ENCODE measurements at places on chromosomes 12 and 14.

DNA sequence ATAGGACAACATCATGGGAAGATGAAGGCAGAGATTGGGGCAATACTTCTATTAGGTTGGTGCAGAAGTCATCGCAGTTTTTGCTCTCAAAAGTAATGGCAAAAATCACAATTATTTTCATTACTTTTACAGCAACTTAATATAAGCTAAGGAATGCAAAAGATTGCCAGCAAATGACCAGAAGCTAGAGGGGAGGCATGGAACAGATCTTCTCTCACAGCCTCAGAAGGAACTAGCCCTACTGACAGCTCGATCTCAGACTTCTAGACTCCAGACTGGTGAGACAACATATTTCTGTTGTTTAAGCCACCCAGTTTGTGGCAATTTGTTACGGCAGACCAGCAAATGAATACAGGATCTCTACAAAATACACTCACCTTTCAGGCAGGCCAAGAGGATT is 348.5 kb upstream of the TBX3 start:
- peak overlapping the region; percentile 86 for H3K27ac ChIP-seq
- peaks cover 16% of the 10 kb centered on the region for H3K4me1 ChIP-seq
- no peaks in the 10 kb centered on the region for H3K27me3 ChIP-seq

DNA sequence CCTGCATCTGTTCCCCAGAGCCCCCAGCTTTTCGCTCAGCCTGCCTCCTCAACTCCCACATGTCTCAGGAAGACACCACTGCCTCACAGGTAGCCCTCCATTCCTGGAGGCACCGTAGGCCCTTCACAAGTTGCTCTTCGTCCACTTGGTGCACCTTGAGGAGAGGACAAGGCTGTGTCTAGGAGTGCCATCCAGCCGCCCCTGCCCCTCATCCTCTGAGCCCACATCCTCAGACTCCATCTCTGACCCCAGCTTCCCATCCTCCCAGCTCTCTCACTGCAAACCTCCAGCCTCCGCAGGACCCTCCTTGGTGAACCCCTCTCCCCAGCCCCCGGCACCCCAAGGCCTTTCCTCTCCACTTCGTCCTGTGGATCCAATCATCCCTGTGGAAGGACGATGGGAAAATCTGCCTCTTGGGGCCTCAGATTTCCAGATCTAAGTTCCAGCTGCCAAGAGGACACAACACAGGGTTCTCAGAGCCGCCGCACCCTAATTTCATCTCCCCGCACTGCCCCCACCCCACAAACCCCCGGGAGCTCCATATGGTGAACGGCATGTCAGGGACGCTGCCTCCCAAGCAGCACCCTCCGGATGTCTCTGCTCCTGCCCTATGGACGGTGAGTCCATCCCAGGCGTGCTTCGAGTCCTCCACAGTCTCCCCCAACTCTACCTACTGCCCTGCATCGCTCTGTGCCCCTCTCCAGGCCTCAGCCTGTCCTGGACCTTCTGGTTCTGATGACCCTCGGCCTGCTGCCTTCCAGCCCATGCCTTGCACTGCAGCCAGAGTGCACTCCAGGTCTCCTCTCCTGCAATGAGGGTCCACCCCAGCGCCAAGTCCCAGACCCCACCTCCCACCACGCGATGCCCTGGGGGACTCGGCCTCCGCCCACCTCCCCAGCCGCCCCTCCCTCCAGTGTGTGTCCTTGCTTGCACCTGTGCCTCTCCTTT is 314.1 kb upstream of the DIO3 start:
- no peaks in the 10 kb centered on the region for H3K36me3 ChIP-seq
- H3K4me3 ChIP-seq, result no peak overlapping the region
- no peaks in the 10 kb centered on the region for H3K27me3 ChIP-seq
- H3K4me1 ChIP-seq, result no peaks in the 10 kb centered on the region
- DNase-seq, result no peak

DNA sequence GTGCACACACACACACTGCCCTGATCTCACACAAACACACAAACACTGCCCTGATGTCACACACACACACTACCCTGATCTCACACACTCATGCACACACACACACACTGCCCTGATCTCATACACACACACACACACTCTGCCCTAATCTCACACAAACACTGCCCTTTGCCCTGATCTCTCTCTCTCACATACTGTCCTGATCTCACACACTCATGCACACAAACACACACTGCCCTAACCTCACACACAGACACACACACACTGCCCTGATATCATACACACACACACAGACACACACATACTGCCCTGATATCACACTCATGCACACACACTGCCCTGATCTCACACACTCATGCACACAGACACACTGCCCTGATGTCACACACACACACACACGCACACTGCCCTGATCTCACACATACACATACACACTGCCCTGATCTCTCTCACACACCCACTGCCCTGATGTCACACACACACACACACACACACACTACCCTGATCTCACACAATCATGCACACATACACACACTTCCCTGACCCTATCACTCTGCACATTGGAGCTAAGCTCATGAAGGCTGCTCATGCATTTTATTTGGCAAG is 97.6 kb upstream of the DIO3 start:
- no peaks in the 10 kb centered on the region for H3K36me3 ChIP-seq
- peaks cover 22% of the 10 kb centered on the region for H3K27me3 ChIP-seq
- H3K27ac ChIP-seq, result no peak overlapping the region
- no peak overlapping the region for H3K4me3 ChIP-seq
- peak; percentile 1 for DNase-seq

- peaks cover 48% of the 10 kb centered on the region for H3K4me1 ChIP-seq
- no peaks in the 10 kb centered on the region for H3K27me3 ChIP-seq
- DNase-seq, result no peak
Observed at GRCh38 chr12:2332947-2333346, 280.2 kb downstream of the CACNA1C start.

DNA sequence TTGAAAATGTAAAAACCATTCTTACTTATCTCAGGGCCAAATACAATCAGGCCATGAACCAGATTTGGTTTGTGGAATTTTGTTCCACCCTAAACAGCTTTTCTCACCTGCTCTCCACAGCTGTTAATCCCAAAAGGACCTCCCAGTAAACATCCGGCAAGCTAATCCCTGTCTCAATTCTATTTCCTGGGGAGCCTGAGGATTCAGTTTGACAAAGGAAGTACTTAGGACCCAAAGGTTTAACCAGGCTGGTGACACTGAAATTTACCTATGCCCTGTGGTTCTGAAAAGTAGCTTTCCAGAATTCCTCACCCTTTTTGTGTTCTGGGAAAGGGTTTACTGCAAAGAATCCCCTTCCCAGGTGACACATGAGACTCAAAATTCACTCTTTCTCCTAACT is 15.0 kb downstream of the CAPZA3 start:
- H3K4me3 ChIP-seq, result no peak overlapping the region
- H3K27ac ChIP-seq, result no peak overlapping the region
- peaks cover 8% of the 10 kb centered on the region for H3K4me1 ChIP-seq
- H3K36me3 ChIP-seq, result no peaks in the 10 kb centered on the region
- no peaks in the 10 kb centered on the region for H3K27me3 ChIP-seq
